ENCODE measurements at places on chromosomes 6 and 20.

DNA sequence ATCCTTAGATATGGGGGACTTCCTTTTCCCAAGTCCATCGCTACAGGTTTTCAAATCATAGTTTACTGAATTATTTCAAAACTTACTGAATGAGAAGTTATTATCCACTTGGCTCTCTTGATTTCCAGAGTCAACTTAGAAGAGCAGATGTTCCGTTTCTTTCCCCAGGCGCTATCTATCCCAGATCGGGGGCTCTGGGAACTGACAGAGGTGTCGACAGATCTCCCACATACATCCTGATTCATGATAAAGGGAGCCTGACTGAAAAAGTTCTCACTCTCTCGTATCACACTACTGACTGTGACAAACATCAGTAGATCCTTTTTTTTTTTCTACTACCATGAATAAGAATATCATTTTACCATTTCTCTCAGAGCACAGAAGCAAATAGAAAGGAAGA lies 654.8 kb downstream of the RNF144B start:
- no peak for DNase-seq

GRCh38 chr6:159117046-159117445 lies 52.2 kb upstream of the FNDC1 start:
- DNase-seq: no peak

DNA sequence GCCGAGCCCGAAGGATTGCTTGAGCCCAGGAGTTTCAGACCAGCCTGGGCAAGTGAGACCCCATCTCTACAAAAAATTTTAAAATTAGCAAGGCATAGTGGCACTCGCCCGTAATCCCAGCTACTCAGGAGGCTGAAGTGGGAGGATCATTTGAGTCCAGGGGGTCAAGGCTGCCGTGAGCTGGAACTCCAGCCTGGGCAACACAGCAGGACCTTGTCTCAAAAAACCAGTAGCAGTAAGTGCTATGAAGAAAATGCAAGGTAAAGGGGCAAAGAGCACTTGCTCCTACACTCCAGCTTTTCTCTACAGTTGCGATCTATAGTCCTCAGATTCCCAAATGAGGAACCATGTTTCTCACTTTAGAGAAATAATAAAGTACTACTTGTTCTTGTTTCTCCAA lies 1.8 kb upstream of the DDX39B start:
- DNase-seq: no peak

GRCh38 chr6:164838068-164838615 lies 471.3 kb downstream of the C6orf118 start:
- DNase-seq: no peak

DNA sequence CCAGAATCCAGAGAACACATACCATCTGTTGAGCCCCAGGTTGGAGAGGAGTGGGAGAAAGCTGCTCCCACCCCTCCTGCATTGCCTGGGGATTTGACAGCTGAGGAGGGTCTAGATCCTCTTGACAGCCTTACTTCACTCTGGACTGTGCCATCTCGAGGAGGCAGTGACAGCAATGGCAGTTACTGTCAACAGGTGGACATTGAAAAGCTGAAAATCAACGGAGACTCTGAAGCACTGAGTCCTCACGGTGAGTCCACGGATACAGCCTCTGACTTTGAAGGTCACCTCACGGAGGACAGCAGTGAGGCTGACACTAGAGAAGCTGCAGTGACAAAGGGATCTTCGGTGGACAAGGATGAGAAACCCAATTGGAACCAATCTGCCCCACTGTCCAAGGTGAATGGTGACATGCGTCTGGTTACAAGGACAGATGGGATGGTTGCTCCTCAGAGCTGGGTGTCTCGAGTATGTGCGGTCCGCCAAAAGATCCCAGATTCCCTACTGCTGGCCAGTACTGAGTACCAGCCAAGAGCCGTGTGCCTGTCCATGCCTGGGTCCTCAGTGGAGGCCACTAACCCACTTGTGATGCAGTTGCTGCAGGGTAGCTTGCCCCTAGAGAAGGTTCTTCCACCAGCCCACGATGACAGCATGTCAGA lies 77.4 kb downstream of the ASXL1 start:
- DNase-seq: no peak

DNA sequence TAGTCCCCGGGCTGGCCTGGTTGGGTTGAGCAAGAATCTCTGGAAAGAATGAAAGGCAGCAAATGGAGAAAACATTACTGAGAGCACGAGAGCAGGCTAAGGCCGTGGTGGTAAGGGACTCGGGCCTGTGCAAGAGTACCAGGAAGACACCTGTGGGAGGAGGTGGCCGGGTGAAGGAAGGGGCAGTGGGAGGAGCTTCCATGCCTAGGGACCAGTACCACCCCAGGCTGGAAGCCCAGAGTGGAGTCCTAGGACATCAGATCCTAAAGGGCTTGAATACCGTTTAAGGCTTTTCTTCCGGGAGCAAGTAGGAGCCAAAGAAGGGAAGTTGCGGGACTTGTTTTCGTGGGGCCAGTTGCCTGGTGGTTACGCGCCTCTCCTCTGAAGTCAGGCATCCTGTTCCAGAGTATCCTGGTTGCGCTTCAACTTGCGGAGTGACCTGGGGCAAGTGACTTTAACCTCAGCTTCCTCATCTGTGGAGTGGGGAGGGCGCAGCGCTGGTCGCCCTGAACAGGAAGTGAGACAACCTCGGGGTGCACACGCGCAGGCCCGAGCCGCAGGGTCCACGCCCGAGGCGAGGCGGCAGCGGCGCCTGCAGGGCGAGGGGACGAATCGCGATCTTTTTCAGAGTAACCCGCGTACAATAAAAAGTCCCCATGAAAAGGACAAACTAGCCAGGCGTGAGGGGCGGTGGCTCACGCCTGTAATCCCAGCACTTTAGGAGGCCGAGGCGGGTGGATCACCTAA lies 1.1 kb upstream of the TPD52L2 start:
- no peak for DNase-seq

GRCh38 chr6:170584954-170585498 lies 589 bp upstream of the PDCD2 start:
- DNase-seq: no peak

- DNase-seq: no peak
Observed at GRCh38 chr20:33070111-33071053, 9.1 kb upstream of the BPIFB4 start.
